ENCODE measurements at places on chromosomes 16 and 17.

DNA sequence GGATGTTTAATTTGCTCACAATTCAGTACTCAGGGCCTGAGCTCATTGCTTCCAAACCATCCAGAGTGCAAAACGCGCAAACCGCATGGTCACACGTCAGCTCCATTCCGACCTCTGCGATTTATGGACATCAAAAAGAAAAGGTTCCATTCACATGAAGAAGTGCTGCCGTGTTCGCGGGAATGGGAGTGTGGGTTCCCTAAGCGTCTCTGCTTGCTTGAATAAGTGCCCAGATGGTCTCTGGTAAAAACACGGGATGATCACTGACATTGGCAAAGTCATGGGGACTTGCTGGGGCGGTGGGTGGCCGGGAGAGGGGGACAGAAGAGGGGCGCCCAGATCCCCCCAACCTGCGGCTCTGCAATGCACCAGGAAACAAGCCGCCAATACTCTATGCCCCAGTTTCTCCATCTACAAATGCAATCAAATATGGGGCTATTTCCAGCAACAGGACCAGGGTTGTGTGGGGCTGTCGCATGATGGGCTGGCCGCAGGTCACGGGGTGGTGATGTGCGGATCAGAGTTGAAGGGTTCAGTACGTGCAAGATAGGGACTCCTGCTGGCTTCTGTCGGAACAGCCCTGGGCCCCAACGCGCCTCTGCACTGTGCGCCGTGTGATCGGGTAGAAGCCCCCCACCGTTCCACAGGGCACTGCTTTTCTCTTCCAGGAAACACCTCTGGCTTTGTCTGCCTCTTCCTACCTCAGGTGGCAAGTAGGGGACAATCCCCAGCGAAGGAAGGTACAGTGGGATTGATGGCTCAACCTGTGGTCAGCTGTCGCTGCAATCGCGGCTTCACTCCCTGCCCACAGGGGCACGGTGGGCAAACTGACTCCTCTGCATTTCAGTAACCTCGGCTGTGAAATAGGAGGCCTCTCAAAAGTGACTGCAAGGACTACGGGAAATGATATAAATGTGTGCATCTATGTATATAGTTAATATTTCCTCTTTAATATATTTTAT, 11.2 kb downstream of the FOXF1 start:
- no peak for DNase-seq

DNA sequence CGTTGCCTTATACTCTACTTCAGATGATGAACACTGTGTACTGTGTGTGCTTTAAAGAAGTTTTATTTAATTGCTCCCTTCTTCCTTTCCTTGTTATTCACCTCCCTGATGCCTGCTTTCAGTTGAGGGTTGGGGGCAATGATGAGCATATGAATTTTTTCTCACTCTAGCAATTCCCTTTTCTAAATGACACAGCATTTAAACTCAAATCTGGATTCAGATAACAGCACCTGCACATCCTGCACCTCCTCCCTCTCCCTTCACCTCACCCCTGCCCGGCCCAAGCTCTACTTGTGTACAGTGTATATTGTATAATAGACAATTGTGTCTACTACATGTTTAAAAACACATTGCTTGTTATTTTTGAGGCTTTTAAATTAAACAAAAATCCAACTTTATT, 13.0 kb upstream of the PNPO start:
- DNase-seq, result no peak

GRCh38 chr16:67246756-67247191, 507 bp downstream of the FHOD1 start:
- no peak for DNase-seq

DNA sequence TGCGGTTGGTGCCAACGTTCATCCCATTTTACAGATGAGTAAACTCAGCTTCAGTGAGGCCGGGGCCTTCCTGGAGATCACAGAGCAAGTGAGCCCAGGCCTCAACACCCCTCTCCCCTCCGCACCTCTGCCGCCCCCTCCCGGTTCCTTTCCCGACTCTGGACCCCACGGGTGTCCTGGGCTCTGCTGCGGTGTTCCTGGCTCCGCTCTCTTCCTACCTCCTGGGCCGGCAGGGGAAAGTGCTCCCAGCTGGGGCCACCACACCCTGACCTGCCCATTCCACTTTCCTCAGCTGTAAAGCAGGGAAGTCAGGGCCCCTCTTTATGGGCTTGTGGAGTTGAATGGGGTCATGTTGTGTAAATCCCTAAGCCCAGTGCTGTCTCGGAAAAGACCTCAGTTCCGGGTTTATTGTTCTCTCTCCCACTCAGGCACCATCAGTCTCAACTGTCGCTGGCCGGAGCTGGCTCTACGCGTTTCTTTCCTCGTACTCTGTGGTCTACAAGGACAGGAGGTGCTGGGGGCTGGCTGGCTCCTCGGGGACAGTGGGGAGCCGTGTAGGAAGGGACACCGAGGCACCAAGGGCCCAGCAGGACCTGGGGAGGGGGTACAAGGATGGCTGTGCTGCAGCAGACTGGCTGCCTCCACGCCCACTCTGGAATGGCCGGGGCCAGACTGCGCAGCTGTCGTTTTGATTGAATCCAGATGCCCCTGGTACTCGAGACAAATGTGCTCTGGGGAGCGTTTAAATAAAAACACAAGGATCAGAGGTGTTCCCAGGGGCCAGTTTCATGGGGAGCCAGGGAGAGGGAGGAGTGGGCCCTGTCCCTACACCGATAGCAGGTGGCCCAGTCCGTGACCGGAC, 21.7 kb upstream of the ACSF3 start:
- DNase-seq, result no peak

GRCh38 chr17:2928294-2928890, 132.2 kb downstream of the RAP1GAP2 start:
- DNase-seq, result no peak

DNA sequence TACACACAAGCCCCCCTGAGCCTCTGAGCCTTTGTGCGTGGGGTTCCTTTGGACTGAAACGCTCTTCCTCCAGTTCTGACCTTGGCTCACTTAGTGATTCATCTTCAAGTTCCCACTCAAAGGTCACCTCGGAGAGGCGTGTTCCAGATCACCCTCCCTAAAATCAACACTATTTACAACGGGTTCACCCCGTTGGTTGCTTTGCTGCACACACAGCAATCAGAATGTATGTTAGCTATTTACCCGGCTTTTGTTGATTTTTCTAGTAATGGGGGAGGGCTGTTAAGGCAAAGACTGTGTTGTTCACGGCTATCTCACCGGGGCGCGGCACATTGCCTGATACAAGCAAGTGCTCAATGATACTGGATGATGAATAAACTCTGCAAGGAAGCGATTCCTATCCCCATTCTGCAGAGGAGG, 977 bp downstream of the NAGPA start:
- DNase-seq, result no peak

GRCh38 chr16:82699711-82700495, 73.1 kb downstream of the CDH13 start:
- DNase-seq, result no peak

DNA sequence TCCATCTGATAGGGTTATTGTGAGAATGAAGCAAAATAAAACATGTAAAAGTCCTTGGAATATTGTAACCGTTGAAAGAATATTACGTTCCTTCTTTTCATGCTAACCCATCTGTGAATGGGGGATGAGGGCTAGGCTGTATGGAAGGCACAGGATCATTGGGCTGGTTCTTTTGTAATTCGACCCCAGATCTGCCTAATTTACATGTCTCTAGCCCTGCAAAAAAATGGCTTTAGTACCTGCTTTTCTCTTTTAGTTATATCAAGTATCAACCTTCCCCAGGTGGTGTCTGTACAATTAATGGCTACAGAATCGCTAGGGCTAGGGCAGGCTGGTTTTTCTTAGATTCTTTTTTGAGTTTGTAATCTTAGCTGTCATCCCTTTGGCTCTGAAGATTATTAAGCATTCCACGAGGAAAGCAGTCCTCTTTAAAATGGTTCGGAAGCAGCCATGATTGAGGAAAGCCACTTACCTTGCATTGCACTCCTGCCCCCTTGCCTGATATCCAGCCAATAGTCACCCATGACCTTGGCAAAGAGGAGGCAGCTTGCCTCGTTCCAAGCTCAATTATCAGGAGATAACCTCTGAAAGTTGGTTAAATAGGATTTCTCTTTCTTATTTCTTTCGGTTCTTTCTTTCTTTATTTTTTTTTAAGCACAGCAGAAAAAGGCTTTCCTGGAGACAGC, 153.9 kb upstream of the ZKSCAN2 start:
- DNase-seq, result no peak

DNA sequence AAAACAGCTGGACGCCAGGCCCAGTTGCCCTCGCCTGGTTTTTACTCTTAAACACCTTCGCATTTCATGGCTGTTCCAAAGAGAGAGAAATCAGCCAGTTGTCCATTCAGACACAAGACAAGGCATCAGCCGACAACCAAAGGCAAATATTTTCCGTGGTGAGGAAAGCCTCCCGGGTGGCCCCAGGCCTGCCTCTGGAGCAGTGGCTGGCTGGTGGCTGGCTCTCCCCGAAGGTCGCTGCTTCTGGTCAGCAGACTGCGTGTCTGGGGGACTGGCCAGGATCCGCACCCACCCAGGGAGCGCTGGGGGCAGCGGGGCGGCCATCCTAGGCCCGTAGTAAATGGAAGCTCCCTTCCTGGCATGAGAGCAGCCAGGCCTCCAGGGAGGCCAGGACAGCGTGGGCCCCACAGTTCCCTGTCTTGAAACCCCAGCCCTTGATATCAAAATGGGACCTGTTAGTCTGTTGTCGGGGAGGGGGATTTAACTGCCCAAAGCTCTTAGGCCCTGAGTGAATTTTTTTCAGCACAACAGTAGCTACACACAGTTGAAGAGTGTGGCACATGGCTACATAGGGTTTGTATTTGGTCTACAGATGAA, 57.7 kb downstream of the SREBF1 start:
- DNase-seq, result no peak

- no peak for DNase-seq
Measured at GRCh38 chr17:60422162-60422665, at the start of gene CHCT1. CHCT1 (plus strand) TSS chr17:60422489; CDS start chr17:60422593, 104 bp downstream.

DNA sequence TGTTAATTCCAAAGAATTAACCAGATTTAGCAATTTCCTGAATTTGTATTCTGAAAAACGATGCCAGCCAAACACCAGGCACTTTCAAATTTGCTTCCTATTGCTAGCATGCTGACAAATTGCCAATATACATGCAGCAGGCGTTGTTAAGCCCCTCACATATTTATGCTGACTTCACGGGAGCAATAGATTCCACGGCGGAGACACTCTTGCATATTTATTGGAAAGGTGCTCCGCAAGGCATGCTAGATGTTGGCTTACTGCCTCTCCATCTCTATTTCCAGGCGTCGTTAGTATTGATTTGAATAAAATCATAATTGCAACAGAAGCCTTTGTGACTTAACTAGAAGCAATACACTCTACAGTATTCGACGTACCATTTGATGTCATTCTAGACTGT, 211.0 kb upstream of the IRX5 start:
- no peak for DNase-seq

- DNase-seq, result no peak
Measured at GRCh38 chr16:19105131-19105530, 8.6 kb upstream of the ITPRIPL2 start.

DNA sequence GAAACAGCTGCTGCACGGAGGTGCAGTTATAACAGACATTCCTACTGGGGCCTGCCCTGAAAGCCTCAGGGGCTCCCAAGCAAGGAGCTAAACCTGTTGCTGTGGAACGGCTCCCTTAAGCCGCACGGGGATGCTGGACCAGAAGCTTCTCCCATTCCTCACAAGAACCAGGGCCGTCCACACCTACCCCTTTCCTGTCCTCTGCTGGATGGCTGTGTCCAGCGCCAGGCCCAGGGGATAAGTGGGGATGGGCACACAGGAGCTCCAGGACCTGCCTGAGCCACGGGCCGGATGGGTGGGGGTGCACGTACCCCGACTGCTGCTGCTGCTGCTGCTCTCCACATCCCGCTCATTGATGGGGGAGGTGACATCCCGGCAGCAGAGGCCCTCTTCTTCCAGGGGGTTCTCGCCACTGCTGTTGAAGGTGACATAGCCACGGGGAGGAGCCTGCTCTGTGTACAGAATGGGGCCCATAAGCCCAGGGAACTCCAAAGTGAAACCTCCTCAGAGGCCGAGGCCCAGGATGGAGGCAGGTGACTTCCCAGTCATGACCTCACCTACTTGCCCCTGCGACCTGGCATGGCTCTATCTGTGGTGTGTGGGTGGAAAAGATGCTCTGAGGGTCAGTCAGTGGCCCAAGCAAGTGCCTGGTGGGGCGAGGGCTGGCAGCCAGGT, 8.6 kb downstream of the NUDT16L1 start:
- no peak for DNase-seq

GRCh38 chr17:81031566-81032550, 3.1 kb upstream of the BAIAP2 start:
- DNase-seq, result no peak

DNA sequence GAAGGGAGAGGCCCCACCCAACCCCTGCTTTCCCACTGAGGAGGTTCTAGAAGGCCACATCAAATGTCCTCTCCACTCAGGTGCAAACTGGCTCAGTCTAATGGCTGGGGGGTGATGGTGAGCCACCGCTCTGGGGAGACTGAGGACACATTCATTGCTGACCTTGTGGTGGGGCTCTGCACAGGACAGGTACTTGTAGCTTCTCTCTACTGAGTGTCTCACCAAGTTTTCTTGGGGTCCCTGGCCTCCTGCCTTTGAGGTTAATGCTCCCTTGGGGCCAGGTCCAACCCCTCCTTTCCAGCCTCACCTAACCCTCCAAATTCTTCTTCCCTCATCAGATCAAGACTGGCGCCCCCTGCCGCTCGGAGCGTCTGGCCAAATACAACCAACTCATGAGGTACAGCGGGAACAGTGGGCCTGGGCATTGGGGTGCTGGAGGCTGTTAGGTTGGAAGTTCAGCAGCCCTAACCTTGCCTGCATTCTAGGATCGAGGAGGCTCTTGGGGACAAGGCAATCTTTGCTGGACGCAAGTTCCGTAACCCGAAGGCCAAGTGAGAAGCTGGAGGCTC, 5.7 kb downstream of the ENO3 start:
- DNase-seq, result no peak

- DNase-seq, result peak; percentile 48
Measured at GRCh38 chr16:78742501-78743283, 643.2 kb downstream of the WWOX start.

DNA sequence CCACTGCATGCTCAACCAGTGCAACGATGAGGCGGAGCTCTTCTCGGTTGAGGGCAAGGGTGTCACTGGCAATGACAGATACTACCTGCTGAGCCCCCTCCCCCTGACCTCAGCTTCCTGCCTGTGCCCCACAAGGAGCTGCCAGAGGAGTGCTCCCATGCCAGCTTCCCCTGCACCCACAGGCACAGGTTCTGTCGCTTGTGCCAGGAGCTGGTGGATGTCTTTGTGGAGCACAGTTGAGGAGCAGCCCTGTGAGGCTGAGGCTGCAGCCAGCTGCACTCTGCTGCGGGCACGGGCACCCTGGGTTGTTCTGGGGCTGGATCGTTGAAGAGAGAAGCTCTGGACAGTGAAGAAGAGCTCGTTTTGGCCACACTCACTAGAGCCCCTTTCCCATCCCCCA, 165.3 kb upstream of the ZNF267 start:
- no peak for DNase-seq

- DNase-seq, result no peak
Measured at GRCh38 chr17:77427391-77427991, 286.7 kb downstream of the SEC14L1 start.

- no peak for DNase-seq
Measured at GRCh38 chr17:36089888-36090836, at the start of gene CCL3. CCL3 (minus strand) TSS chr17:36090143; CDS start chr17:36090058, 85 bp downstream.

- DNase-seq, result no peak
Measured at GRCh38 chr17:44119798-44120197, 3.6 kb downstream of the HDAC5 start.

Measured in stimulated activated CD8-positive, alpha-beta memory T cell treated with anti-CD3 and anti-CD28 coated beads, Interleukin-4, amount 100 ng/mL, for 1 hour (primary cell).